ENCODE measurements at places on chromosomes 7 and 10.

GRCh38 chr10:117911684-117912083, 135.1 kb downstream of the RAB11FIP2 start:
- DNase-seq: no peak

DNA sequence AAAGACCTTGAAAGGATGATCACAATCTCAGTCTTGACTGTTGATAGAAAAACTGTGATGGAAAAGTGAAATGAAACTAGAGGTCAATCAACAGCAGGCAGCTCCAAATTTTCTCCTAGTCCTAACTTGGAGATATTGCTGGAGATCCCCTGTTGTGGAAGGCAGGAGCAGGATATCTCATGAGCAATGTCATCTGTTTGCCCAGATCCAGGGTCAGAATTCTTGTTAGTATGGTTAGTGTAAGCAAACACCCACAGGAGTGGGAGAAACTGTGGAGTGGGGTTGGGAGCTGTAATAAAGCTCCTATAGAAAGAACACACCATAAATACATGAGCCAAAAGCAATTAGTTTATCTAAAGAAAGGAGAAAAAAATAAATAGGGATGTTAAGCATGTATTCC, 169.0 kb downstream of the AKR1D1 start:
- DNase-seq: no peak

DNA sequence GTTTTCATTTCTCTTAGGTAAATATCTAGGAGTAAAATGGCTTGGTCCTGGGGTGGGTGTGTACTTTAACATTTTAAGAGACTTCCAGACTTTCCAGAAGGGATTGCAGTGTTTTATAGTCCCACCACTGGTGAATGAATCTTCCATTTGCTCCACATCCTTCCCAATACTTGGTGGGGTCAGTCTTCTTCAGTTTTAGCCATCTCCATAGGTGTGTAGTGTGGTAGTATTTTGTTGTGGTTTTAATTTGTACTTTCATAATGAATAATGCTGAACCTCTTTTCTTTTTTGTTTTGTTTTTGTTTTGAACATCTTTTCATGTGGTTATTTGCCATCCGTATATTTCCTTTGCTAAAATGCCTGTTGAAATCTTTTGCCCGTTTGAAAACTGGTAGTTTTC, 86.4 kb downstream of the ANKRD61 start:
- DNase-seq: no peak

GRCh38 chr7:150847536-150847935, 4.8 kb upstream of the AOC1 start:
- DNase-seq: no peak

- DNase-seq: no peak
These were observed 648.1 kb upstream of the FOXK1 start for GRCh38 chr7:4033996-4034395.

DNA sequence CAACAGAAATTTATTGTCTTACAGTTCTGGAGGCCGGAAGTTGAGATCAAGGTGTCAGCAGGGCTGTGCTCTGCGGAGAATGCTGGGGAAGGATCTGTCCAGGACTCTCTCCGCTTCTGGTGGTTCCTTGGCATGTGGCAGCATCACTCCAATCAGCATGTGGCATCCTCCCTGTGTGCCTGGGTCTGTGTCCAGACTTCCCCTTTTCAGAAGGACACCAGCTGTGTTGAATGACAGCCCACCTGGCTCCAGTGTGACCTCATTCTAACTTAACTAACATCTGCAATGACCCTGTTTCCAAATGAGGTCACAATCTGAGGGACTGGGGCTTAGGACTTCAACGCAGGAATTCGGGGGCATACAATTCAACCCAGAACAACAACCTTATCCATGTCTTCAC, 141.9 kb downstream of the BMS1 start:
- no peak for DNase-seq

DNA sequence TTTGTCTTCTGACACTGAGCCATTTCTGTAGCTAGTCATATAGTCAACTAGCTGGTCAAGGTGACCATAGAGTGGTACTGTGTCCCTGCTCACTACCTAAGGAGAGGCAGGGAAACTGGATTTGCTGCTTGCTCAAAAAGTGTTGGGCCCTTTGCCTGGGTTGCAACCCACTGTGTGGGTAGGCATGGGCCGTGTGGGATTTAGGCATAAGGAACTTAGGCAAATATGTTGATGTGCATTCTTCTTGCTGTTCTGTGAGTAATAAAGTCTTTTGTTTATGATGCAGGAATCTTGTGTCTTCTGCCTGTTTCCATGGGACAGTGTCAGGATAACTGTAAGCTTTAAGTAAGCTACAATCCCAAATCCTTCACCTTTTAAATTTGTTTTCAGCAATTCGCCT, 23.1 kb upstream of the TCTN3 start:
- DNase-seq: no peak

GRCh38 chr7:36928311-36928710, 204.0 kb upstream of the AOAH start:
- DNase-seq: no peak

- DNase-seq: no peak
These were observed 185.4 kb downstream of the RAB11FIP2 start for GRCh38 chr10:117861329-117861728.

- DNase-seq: no peak
These were observed 423.8 kb downstream of the ARL4A start for GRCh38 chr7:13111230-13111629.

DNA sequence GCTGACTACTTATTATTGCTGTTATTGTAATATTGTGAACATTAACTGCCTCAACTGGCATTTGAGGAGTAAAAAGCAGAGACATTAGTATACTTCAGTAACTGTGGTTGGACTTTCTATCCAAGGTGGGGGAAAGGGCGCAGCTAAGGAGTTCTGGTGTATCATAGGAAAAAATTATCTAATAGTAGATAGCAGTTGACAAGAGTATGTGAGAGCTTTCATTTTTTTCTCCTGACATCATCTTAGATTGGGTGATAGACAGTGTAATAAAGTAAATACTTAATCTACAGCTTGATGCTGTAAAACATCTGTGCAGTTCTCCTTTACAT, 68.9 kb downstream of the PHTF2 start:
- DNase-seq: no peak

GRCh38 chr7:93055543-93056107, 62.2 kb downstream of the SAMD9 start:
- DNase-seq: peak; percentile 10

DNA sequence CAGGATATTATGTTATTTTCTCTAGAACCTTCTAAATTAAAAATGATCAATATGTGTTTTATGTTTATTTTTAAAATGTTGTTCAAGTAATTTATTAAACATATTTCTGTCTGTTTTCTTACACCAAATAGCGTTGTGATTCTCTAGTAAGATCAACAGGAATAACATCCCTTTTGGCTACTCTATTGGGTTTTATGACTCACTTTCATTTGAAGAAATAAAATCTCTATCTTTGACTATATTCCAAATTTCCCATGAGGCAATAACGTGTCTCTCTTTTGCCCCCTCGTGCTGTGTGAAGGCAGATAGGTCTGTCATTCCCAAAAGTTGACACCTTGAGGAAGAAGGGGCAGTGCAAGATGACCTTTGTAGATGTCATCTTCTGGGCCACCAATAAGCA, 40.9 kb downstream of the ITGA8 start:
- DNase-seq: no peak

- no peak for DNase-seq
These were observed 1.2 kb upstream of the ITGB1 start for GRCh38 chr10:32959006-32959920.

DNA sequence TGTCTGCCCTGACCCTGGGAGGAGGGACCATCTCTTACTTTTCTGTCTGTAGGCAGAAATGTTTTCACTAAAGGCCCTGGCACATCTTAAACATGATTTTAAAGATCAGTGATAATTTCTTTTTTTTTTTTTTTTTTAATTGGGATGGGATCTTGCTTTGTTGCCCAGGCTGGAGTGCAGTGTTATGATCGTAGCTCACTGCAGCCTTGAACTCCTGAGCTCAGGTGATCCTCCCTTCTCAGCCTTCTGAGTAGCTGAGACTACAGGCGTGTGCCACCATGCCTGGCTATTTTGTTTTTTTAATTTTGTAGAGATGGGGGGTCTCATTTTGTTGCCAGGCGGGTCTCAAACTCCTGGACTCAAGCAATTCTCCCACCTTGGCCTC, 65.3 kb downstream of the RBM20 start:
- DNase-seq: no peak

DNA sequence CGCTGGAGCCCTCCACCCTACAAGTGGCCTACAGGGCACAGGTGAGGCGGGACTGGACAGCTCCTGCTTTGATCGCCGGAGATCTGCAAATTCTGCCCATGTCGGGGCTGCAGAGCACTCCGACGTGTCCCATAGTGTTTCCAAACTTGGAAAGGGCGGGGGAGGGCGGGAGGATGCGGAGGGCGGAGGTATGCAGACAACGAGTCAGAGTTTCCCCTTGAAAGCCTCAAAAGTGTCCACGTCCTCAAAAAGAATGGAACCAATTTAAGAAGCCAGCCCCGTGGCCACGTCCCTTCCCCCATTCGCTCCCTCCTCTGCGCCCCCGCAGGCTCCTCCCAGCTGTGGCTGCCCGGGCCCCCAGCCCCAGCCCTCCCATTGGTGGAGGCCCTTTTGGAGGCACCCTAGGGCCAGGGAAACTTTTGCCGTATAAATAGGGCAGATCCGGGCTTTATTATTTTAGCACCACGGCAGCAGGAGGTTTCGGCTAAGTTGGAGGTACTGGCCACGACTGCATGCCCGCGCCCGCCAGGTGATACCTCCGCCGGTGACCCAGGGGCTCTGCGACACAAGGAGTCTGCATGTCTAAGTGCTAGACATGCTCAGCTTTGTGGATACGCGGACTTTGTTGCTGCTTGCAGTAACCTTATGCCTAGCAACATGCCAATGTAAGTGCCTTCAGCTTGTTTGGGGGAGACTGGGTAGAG, at the start of gene COL1A2:
COL1A2 (plus strand) TSS at position 459 of the 704 bp plus-strand sequence; CDS start at position 596, 137 bp downstream.
- DNase-seq: no peak

- no peak for DNase-seq
These were observed 90.1 kb downstream of the PCDH15 start for GRCh38 chr10:54710918-54711317.

- DNase-seq: no peak
These were observed 15.0 kb upstream of the PCBD1 start for GRCh38 chr10:70903262-70903921.

DNA sequence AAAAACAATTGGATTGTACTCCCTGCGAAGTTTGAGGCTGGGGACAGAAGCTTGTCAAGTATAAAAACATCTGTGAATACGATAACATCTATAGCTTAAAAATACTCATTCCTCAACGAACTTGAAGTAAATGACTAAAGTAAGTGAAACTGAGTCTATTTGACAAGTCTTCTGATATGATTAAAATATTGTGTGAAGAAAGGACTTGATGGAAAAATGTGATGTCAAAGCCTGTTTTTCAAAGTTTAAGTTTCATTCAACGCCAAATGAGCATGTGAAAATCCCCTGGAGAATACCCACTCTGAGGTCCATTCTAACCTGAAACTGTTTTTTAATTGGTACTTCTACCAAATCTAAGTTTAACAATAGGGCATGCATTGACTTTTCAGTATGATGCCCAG, 122.3 kb upstream of the MDFIC start:
- no peak for DNase-seq

- no peak for DNase-seq
These were observed 256.0 kb upstream of the MKI67 start for GRCh38 chr10:128382225-128382624.

DNA sequence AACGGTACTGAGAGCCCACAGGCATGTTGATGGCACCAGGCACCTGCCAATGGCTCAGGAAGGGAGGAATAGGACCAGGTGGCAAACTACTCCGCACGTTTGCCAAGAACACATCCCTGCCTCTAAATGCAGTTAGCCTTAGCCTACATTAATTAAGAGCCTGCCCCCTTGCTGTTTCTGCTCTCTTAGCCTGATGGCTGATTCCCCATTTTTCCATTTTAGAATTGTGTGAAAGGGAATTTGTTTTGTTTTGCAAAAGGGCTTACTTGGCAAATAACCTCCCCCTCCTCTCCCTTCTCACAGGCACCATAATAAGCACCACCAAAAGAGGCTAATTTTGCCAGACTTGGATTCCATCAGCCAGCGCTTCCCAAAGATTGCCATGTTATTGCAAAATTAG, 1203.2 kb downstream of the SORCS3 start:
- no peak for DNase-seq

- no peak for DNase-seq
These were observed 73.7 kb downstream of the PRR15 start for GRCh38 chr7:29637374-29637773.

- DNase-seq: no peak
These were observed 30.6 kb downstream of the KMT2E start for GRCh38 chr7:105044449-105045070.

GRCh38 chr10:90604636-90605035, 253.2 kb downstream of the HTR7 start:
- no peak for DNase-seq

- DNase-seq: no peak
These were observed 39.2 kb downstream of the CAMK2B start for GRCh38 chr7:44286182-44286617.

DNA sequence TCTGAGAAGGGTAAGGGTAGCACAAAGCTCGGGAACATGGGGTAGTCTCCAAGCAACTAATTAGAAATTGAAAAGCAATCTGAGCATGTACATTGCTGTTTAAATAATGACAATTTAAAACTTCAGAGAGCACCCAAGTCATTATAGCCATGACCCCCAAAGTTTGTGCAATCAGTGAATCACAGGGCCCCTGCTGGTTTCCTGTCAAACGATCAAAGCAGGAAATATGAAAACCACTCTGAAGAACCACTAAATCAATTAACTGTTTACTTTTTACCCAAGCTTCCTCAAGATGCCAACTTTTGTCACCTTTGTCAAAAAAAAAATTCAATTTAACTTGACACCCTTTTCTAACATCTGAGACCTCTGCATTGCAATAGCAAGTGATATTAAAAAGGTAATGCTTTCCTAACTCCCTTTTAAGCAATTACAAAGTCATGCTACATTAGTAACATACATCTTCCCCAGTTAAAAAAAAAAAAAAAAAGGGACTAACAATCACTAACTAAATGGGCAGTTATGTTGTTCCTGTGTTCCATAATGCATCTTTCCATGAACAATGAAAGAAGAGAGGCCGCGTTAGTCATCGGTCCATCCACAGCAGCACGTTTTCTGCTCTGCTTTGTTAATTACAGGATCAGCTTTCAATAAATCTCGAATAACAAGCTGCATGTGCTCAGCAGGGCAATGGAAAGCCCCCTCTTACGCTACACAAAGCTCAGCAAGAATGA, 80.6 kb downstream of the ETV1 start:
- no peak for DNase-seq

DNA sequence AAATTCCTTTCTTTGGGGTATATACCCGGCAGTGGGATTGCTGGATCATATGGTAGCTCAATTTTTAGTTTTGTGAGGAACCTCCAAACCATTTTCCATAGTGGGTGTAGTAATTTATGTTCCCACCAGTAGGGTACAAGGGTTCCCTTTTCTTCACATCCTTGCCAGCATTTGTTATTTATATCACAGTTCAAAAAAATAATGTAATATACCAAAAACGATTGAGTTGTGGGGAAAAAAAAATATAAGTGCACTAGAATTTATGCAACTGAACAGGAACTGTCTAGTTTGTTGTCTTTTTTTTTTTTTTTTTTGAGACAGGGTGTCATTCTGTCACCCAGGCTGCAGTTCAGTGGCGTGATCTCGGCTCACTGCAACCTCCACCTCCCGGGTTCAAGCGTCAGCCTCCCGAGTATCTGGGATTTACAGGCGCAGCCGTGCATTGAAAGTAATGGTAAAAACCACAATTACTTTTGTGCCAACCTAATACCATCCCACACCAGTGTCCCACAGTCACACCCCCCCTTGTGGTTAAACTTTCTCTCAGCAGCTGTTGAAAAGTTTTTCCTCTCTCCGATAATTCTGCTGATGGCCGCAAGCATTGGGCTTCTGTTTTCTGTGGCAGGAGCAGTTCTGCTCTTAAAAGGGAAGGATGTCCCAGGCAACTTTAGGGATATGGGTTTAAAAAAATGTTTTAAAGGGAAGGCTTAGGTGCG, 6.8 kb upstream of the LAT2 start:
- DNase-seq: peak; percentile 72

- no peak for DNase-seq
These were observed 6.7 kb downstream of the CPEB3 start for GRCh38 chr10:92284112-92284704.

All from GF-D8 (cell line).